ENCODE measurements at places on chromosomes 11 and 22.

GRCh38 chr11:65744026-65744698, 23.6 kb upstream of the RNASEH2C start:
- DNase-seq = no peak

GRCh38 chr11:101363706-101364275, 220.0 kb downstream of the TRPC6 start:
- DNase-seq = no peak

DNA sequence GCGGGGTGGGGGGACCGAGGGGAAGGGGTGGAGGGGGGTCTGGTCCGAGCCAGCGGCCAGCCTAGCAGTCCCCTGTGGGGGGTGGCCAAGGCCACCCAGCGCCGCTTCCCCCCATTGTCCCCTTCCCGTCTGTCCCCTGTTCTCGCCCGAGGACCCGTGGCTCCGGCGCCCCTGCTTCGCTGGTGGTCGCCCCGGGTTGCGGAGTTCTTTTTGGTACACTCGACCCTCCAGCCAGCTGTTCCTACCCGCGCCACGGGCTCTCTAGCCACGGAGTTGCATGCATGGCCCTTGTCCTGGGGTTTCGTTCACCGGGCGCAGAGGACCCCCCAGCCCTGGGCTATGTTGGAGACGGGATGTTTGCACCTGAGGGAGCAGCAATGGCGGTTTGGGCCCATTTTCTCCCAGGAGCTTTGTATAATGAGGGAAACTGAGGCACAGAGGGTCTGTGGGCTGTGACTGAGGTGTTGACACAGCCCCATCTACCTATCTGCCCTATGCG, 489 bp downstream of the RNF214 start:
- DNase-seq = no peak

DNA sequence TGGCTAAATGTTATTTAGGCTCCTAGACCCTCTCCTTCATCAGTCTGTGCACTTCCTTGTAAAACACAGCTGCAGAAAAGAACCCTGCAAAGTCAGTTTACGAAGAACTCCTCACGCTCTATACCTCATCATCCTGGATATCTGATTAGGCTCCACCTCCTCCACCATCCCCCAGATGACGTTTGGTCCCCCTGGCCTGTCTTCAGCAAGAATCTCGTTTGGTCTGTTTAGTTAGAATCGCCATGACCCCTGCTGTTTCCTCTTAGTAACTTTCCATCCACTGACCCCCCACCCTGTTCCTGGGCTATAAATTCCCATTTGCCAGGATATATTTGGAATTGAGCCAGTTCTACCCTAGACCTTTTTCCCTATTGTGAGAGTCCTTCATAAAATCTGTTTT, 214.1 kb downstream of the OPCML start:
- no peak for DNase-seq

DNA sequence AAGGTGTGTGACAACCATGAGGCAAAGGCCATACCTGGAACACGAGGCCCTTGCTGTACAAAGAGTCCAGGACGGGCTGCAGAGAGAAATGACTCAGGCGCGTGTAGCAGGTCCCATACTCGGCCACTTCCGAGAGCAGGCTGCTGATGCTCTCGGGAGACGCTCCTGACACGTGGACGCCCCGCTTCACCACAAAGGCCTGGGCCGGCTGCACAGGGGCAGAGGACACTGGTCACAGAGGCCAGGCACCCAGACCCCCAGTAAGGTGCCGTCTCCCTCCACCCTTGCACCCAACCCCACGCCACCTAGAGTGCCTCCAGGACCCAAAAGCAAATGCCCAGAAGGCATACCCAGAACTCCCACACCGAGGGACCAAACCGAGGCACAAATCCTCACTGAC, 15.5 kb downstream of the TUBGCP6 start:
- no peak for DNase-seq

DNA sequence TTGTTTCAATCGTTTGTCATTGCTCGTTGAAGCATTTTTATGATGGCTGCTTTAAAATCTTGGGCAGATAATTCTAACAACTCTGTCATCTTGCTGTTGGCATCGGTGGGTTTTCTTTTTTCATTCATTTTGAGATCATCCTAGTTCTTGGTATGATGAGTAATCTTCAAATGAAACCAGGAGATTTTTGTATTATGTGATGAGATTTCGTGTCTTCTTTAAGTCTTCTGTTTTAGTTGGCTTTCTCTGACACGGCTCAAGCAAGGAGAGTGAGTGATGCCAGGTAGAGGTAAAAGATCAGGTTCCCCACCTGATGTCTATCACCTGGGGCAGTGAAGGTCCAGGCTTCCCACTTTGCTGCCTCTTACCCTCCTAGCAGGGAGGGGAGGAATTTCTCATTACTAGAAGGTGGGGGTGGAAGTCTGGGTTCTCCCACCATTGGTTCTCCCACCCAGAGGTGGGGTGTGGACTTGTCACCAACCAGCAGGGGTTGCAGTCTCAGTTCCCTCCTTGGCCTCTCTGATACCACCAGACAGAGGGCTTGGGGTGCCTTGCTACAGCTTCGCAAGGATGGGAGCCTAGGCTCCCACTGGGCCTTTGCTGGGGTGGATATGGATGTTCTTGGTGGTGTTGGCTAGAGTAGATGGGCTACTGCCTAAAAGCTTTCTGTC, 12.9 kb downstream of the CDC45 start:
- no peak for DNase-seq

- no peak for DNase-seq
These were observed 353.7 kb downstream of the INSC start for GRCh38 chr11:15468466-15468865.

DNA sequence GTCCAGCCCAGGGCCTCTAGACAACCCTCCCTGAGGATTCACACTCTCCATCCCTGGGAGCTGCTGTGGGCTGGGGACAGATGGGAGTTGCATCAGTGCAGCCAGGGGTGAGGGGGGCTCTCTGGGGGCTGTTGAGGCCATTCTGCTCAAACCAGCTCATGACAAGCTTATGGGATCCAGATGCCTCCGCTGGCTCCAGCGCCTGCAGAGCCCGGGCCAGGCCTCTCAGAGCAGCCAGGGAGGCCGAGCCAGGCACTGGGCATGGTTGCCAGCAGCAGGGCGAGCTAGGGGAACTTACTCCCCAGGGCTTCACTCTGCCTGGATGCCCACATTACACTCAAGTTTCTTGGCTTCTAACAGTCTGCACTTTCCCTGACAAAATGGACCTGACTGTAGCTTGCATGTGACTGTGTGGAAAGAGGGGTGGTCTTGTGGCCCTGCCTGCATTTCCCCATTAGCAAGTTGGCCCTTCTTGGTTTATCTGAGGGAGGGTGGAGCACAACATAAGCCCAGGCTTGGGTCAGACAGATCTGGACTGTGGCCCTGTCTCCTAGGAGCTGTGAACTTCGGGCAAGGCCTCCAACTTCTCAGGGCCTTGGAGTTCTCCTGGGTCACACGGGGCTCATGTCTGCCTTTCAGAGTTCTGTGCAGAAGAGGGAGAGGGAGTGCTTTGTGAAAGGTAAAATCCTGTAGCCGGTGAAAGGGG, 34.5 kb upstream of the CYB5R3 start:
- DNase-seq = no peak

Data from activated T-helper 1 cell treated with anti-CD3 and anti-CD28 coated beads, Interleukin-2, amount 50 U/mL, for 16 hours (primary cell).